ENCODE measurements at places on chromosomes 4 and X.

DNA sequence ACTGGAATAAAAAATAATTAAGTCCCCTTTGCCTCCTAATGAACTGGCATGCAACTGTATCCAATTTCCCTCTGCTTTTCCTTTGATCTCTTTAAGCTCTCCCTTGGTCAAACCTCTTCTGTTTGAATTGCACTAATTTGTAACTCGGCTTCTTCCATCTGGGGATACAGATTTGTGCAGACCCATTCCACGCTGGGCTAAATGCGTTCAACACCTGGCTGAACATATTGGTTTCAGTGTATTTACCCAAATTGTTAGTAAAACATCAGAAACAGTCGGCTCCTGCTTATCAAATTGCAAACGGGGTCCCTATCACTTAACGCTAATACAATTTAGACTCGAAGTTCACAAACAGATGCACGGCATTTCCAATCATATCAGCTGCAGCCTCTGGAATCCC lies 124.9 kb upstream of the TAPT1 start:
- no peak for DNase-seq

DNA sequence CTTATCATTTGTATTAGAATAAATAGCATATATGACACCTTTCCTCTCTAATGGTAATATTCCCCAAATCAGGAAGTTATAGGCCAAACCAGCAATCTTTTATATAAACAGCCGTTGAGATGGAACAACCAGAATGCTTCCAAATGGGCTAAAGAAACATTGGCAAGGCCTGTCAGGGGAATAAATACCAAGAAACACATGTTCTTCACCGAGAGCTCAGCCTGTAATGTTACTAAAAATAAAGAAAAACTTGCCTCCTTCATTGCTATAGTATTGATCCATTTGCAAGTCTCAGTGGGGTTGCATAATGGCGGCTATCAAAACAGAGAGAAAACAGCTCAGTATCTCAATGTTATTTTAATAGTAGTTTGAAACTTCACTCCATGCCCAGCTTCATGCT lies 104.9 kb downstream of the FAM13A start:
- DNase-seq: no peak

GRCh38 chr4:96326846-96327245 lies 487.0 kb downstream of the PDHA2 start:
- no peak for DNase-seq

DNA sequence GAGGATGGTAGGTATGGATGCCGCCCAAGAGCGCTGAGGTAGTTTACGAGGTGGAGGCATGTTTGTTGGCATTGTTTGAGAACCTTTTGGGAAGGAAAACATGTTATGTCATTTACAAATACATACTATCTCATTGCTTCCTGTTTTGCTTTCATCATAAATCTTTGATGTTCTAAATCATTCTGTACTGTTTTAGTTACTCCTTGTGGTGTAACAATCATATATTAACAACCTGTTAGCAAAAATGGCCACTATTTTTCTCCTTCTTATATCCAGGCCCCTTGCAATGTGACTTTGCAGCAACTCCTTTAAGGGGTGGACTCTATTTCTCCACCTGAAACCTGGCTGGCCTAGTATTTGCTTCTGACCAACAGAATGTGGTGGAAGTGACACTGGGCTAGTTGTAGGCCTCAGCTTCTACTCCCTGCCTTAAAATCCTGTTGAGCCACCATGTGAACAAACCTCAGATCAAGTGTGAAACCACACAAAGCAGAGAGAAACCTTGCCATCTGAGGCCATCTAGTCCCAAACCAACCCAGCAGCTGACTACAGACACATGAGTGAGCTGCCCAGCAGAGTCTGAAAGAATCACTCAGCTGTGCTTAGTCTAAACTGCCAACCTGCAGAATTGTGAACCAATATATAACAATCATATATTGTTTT lies 15.8 kb upstream of the CXorf38 start:
- no peak for DNase-seq

GRCh38 chr4:73281396-73281795 lies 22.8 kb upstream of the ANKRD17 start:
- DNase-seq: no peak

- DNase-seq: no peak
These were observed 578.9 kb upstream of the FAT1 start for GRCh38 chr4:187302457-187303150.

Data from left cardiac atrium (tissue), 4 donors.